D341Med (cell line): ENCODE measurements at places on chromosomes 11 and 22.
A peak's percentile ranks its signal among the peaks of the same experiment; 100 is the strongest.

- peak; percentile 14 for DNase-seq
Observed at GRCh38 chr22:49352361-49353169, 475.1 kb downstream of the BRD1 start.

- DNase-seq: no peak
Observed at GRCh38 chr11:69463181-69463994, 18.1 kb upstream of the LINC01488 start.

DNA sequence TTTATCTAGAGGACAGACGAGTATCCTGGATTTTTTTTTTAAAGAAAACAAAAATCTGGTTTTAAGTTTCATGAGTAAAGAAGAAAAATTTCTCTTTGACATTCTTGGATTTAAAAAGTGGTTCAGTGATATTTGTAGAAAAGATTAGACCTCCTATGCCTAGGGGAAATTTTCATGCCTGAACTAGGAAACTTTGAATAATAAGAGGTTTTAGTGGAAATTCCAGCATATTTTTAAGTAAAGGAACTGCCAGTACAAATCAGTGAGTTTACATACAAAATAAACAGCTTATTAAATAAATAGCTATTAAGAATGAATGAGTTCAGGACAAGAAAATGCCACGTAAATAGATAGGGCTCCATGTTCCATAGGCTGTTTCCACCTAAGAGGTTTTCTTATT lies 17.5 kb downstream of the JAM3 start:
- no peak for DNase-seq

- no peak for DNase-seq
Observed at GRCh38 chr11:75718419-75719339, 1.0 kb downstream of the MOGAT2 start.

GRCh38 chr11:102322560-102322959 lies 5.3 kb downstream of the BIRC3 start:
- DNase-seq: no peak

DNA sequence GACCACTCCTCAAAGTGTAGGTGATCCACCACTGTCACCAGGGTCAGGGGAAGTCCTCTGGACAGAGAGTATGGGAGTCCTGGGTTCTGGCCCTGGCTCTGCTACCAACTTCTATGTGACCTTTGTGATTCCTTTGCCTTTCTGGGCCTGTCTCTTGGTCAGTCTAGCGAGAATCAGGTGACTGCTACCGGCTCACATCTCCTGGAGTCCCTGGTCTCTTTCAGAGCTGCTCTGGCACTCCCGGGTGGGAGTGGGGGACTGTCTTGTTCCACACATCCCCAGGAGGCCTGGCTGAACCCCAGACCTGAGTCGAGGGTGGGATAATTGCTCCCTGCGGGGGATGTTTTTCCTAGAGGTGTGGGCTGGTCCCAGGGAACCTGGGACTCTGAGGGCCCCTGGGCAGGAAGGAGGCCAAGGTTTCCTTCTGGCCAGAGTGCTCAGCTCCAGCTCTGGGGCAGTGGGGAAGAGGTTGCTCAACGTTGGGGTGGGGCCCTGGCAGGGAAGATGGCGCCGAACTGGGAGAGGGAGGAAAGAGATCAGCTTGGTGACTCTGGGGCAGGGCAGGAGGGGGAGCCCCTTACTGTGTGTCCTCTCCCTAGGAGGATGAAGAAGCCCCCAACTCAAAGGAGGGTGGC lies 2.1 kb downstream of the SOX10 start:
- peak; percentile 25 for DNase-seq

GRCh38 chr11:63682066-63683021 lies 1.0 kb downstream of the RTN3 start:
- peak; percentile 60 for DNase-seq

DNA sequence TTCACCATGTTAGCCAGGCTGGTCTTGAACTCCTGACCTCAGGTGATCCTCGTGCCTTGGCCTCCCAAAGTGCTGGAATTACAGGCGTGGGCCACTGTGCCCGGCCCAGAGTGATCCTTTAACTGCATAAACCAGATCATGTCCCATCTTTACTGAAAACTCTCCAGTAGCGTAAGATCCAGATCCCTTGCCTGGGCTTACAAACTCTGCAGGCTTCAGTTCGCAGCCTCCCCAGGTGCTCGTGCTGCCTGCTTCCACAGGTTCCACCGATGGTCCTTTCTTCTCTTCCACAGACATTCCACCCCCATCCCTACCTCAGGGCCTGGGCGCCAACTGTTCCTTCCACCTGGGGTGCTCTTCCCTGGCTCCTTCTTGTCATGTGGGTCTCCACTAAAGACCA lies 88.8 kb upstream of the SHANK2 start:
- DNase-seq: no peak

DNA sequence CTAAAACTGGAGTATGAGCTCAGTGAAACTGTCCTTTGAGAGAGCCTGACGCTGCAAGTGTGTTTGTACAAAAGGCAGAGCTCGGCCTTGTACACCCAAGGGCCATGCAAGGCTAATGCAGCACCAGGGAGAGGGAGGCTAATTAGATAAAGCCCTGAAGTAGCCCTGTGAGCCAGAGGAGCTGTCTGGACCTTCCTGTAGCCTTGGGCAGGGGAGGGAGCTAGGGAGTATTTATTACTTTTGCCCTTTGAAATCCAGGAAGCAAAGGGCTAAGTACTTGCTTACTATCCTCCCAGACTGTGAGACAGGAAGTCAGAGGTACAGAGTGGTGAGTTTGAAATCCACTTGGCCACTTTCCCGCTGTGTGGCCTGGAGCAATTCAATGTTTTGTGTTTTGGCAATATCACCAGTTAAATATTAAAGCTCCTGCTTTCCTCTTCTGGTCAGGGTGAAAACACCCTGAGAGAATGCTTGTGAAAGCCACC lies 10.2 kb upstream of the LDHA start:
- DNase-seq: no peak

- no peak for DNase-seq
Observed at GRCh38 chr22:37973271-37974170, 10.8 kb downstream of the SOX10 start.

- DNase-seq: no peak
Observed at GRCh38 chr11:91871791-91872190, 352.8 kb upstream of the FAT3 start.

DNA sequence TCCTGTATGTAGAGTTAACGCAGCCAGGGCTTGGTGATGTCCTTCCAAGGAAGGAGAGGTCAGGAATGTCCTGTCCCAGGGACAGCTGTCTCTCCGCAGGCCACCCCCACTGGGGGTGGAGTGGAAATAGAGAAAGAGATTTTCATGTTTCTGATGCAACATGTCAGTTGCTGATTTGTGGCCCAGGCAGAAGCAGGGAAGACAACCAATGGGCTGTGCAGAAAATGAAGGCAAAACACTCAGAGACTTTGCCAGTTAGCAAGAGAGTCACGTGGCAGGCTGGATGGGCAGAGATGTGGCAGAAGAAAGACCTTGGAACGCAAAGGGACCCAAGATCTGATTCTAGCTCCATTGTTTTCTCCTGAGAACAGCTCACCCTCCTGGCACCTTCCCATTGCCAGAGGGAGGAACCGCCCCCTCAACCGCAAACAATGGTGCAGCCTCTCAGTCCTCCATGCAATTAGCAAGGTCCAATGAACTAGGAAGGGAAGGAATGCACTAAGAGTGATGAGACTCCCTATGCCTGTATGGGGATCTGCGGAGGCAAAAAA lies 71.0 kb downstream of the SYN3 start:
- DNase-seq: no peak

DNA sequence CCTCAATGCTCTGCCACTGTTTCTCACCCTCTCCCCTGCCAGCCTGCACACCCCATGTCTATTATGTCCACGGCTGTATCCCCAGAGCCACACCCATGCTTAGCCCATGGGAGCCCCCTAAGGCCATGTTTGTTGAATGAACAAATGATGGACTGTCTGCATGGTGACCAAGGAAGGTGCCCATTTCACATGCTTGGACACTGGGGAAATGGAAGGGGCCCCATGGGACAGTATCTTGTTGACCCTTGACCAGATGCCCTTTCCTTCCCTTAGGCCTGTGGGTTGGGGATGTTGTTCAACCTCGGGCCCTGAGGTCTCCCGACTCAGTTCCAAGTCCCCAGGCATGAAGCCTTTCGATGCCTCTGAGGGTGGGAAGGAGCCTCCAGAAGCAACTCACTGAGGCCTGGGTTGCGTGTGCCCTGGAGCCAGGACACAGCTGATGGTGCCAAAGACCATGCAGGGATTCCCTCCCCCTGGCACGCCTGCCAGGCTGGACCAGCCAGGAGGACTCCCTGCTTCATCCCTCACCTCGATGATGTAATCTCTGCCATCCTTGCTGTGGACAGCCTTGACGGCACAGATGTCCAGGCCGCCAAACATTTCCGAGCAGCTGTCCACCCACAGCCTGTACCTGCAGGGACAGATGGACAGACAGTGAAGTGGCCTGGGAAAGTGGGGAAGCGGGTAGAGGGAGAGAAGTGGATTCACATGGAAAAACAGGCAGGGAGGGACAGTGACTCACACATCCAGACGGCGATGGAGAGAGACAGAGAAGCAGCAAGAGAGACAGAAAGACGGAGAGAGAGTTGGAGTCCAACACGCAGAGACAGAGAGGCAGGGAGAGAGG lies 58.9 kb downstream of the FBXO7 start:
- DNase-seq: no peak

DNA sequence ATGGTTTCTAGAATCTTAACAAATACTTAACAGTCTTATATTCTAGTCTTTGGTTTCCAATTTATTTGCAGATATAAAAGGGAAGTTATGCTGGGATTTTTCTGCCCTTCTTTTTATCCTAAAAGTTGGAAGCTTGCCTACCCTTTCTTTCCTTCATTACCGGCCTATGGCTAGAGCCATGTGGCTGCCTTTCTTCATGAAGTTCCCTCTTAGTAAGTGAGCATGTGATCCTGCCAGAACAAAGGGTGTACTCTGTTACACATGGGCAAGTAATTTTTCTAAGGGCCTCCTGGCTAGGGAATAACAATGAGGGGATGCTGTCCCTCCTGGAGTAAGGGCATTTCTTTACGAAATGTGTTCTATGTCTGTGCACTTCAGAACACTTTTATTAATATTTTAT lies 252.1 kb upstream of the PITPNB start:
- no peak for DNase-seq

GRCh38 chr11:9066433-9066925 lies 24.9 kb downstream of the SCUBE2 start:
- DNase-seq: no peak

- DNase-seq: peak; percentile 22
Observed at GRCh38 chr22:20532256-20532993, 25.0 kb downstream of the MED15 start.

- DNase-seq: no peak
Observed at GRCh38 chr11:105273660-105274280, 134.2 kb upstream of the CARD18 start.

DNA sequence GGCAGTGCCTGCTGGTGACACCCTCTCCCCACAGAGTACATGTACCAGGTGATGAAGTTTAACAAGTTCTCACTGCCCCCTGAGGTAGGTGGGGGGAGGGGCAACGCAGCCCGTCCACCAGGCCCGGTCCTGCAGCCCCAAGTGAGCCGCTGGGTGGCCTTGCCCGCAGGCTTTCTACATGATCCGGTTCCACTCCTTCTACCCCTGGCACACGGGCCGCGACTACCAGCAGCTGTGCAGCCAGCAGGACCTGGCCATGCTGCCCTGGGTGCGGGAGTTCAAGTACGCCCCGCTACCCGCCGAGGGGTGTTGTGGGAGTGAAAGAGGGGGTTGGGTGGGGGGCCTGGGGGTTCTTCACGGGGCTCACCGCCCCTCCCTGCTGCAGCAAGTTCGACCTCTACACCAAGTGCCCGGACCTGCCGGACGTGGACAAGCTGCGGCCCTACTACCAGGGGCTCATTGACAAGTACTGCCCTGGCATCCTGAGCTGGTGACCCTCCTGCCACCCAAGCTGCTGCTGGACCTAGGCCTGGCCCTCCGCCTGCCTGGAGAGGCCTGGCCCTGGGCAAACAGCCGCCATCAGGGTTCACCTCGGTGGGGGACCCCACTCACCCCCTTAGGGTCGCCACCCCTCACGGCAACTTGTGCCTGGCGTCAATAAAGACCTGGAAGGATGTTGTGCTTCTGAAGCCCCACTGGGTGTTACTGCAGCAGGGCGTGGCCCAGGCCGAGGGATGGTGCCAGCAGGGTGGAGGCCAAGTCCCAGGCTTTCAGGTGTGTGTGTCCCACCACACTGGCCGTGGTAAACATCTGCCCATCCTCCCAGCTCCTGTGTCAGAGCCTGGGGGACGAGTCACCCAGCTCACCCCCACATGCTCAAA lies 2.9 kb downstream of the MIOX start:
- DNase-seq: no peak

GRCh38 chr11:910044-910588 lies 494 bp downstream of the CHID1 start:
- no peak for DNase-seq

DNA sequence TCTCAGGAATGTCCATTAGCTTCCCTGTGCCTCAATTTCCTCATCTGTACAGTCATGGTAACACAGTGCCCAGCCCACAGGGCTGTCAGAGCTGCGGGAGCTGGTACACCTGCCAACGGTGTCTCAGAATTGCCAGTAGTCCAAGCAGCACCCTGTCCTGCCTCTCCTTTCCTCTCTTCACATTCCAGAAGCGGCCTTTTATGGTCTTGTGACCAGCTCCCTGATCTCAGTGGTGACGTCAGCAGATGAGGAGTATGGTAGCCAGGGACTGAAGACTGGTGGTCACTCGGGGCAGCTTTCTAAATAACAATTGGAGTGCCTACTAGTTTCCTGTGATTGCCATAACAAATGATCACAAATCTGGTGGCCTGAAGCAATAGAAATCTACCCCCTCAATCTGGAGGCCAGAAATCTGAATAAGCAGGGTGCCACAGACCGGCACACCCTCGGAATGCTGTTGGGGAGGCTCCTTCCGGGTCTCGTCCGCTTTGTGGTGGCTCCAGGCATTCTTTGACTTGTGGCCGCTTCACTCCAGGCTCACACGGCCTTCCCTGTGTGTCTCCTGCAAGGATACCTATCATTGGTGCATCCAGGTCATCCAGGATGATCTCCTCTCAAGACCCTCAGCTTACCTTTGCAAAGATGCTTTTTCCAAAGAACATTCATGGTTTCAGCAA lies 2.1 kb downstream of the FADD start:
- DNase-seq: no peak

DNA sequence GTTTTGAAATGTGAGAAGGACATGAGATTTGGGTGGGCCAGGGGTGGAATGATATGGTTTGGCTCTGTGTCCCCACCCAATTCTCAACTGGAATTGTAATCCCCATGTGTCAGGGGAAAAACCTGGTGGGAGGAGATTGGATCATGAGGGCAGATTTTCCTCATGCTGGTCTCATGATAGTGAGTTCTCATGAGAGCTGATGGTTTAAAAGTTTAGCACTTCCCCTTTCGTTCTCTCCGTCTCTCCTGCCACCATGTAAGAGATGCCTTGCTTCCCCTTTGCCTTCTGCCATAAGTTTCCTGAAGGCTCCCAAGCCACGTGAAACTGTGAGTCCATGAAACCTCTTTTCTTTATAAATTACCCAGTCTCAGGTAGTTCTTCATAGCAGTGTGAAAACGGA lies 113.5 kb downstream of the FCHSD2 start:
- no peak for DNase-seq

DNA sequence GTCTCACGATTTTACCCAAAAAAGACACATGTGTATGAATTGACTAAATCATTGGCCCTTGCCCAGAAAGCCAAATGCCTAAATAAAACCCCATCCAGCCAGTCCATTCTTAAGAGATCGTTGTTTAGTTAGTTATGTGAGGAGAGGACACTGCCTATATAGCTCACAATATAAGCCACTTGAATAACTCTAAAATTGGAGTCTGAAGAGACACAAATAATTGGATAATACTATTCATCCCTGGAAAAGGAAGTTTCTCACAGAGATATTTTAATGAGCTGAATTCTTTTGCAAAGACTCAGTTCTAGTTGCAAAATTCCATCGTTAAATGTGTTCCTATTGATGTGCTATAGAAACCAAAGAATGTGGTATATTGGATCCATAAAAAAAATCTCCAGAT lies 176.7 kb downstream of the SOX6 start:
- no peak for DNase-seq
